ENCODE measurements at places on chromosomes 16 and 17.

DNA sequence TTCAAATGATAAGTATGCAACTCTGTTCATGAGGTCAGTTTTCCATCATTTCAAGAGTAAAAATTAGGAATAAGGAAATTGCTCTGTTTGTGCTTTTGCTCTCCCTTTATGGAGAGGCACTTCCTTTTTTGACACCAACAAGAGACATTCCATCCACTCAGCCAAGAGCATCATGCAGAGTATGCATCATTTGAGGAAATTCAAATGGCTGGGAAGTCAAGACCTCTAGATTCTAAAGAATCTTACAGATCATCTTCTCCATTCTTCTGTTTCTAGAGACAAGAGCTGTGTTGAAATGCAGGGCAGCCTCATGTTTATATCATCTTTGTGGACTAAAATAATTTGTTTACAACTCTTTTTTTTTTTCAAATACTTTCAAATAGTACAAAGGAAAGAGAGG is 669.4 kb downstream of the CDH11 start:
- DNase-seq: no peak

DNA sequence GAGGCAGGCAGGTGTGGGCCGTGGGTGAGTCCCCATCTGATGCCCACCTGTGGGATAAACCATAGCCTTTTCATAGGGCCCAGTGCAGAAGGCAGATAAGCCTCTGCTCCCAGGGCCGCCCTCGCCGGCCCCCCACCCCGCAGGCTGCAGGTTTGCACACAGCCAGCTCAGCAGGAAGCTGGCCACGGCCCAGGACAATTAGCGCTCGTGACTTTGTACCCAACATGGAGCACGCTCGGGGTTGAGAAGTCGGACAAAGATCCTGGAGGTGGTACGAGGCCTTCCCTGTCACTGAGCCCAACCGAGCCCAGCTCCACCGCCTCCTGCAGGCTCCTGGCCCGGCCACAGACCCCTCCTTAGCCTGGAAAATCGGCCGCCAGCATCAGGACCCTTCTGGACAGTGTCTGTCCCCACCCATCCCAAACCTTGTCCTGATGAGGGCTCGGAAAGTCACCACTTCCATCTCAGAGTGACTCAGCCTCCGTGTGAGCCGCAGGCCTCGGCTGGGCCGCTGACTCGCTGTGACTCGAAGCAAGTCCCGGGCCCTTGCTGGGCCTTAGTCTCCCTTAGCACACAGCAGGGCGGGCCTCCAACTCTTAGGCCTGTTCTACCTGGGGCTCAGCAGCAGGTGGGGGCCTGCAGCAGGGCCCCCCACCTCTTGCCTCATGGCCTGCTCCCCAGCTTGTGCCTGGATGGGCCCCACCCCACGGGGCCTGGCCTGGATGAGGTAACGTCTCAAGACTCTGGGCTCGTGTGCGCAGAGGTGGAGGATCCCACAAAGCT is 22.7 kb downstream of the FAM83G start:
- no peak for DNase-seq

DNA sequence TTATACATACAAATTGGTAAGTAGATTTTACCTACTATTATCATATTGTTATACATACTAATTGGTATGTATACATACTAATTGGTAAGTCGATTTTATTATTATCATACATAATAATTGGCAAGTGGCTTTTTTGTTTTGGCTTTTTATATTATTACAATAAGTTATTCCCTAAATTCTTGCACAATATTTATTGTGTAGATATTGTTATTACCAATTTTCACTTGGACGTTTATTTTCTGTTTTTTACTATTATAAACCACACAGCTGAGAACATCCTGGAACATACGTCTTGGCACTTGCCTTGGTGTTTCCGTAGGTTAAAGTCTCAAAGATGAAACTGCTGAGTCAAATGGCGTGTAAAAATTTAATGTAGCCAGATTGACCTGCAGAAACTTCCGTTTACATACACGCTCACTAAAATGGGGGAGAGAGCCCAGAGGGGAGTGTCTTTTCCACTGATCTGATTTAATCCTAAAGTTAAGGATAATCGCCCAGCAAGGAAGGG is 18.9 kb downstream of the GNGT2 start:
- no peak for DNase-seq

GRCh38 chr16:1729445-1729844 is 23.4 kb downstream of the MAPK8IP3 start:
- DNase-seq: no peak

DNA sequence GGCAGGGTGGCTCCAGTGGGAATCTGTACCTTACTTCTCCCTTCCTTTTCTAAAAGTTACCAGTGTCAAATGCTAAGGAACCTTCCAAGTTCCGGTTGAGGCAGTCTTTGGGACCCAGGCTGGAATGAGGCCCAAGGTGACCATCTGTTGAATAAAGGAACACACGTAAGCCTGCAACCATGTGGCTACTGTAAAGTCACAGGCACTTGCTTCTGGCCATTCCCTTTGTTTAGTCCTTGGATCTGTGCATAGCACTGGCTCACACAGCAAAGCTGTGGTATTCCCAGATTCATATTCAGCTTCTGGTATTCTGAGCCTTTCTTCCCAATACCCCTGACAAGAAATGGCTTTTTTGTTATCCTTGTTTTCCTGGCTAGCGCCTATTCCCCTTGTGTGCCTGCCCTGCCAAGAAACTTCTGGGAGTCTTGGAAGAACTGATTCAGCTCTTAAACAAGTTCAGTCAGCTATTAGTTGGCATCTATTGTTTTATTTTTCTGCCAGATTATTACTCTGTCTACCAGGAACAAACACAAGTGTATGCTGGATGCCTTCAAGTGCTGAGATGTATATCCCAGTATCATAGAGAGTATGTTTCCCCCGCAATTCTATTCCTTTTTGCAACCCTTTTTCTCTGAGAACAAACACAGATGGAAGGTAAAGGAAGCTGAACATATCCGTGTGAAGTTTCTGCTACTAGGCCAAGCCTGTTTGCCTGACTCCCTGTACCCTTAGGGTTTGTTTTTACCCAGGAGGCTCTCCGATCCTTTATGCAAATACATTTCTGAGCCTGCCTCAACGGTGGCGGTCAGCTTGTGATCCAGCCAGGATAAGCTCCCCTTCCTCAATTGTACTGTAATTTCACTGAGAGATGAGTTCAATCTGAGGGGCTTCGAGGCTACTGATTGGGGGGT is 13.2 kb downstream of the TMEM238L start:
- no peak for DNase-seq

GRCh38 chr16:82259731-82260130 is 89.7 kb upstream of the MPHOSPH6 start:
- no peak for DNase-seq

DNA sequence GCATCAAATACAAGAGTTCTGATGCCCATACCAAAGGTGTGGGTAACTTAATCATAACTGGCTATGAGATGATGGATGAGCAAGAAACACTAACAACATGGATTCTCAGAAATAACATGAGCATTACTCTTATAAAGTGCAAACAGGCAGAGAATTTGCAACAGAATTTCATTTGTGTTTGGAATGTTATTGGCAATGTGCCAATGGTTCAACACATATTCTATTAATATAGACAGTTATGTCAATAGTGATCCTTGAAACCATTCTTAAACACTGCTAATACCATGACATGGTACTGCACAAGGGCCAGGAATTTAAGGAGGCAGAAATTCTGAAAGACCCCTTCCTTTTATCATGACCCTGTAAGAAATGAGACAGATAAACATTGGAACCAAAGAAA is 217.1 kb upstream of the WSB1 start:
- DNase-seq: no peak
